Urinary bladder (tissue), 4 donors: ENCODE measurements at places on chromosomes 7 and 10. TPM values are rescaled to one million over a fixed set of nuclear protein-coding genes. Genes with fewer than 3 reads are reported as not detected.

Gene WNT8B
- 0.11 TPM for total RNA-seq

Gene SLC26A3
- not detected for total RNA-seq

Gene HYAL4
- total RNA-seq = not detected

Gene TNKS2
- total RNA-seq = 85.4 TPM

Gene NKX2-3
- total RNA-seq = 0.11 TPM

Gene LEP
- not detected for total RNA-seq

Gene GJD4
- total RNA-seq = not detected

Gene MRLN
- 5.7 TPM for total RNA-seq

Gene CNTNAP2
- 23.3 TPM for total RNA-seq

Gene HILPDA
- total RNA-seq = 31.8 TPM

Gene INHBA
- 12.4 TPM for total RNA-seq

Gene TMUB1
- total RNA-seq = 9.7 TPM

Gene ASZ1
- not detected for total RNA-seq

Gene PDE1C
- 20.4 TPM for total RNA-seq
